ENCODE measurements at places on chromosomes 3 and 15. TPM values are rescaled to one million over a fixed set of nuclear protein-coding genes. Genes with fewer than 3 reads are reported as not detected.

GOLGA8K gene
- total RNA-seq = not detected

CCR2 gene
- 0.12 TPM for total RNA-seq

CFAP20DC gene
- not detected for total RNA-seq

ACTRT3 gene
- total RNA-seq = 1.7 TPM

NOX5 gene
- total RNA-seq = 1.1 TPM

RETNLB gene
- total RNA-seq = not detected

SEMA3G gene
- not detected for total RNA-seq

ZNF662 gene
- 1.4 TPM for total RNA-seq

TM4SF4 gene
- not detected for total RNA-seq

GPR62 gene
- 0.02 TPM for total RNA-seq

All from M059J (cell line).